Activated CD4-positive, alpha-beta T cell treated with anti-CD3 and anti-CD28 coated beads, Interleukin-2, amount 50 U/mL, for 1 hour (primary cell): ENCODE measurements at places on chromosomes 16 and 17.

- DNase-seq = no peak
These were observed 16.7 kb downstream of the KRABD2 start for GRCh38 chr17:8359769-8360168.

DNA sequence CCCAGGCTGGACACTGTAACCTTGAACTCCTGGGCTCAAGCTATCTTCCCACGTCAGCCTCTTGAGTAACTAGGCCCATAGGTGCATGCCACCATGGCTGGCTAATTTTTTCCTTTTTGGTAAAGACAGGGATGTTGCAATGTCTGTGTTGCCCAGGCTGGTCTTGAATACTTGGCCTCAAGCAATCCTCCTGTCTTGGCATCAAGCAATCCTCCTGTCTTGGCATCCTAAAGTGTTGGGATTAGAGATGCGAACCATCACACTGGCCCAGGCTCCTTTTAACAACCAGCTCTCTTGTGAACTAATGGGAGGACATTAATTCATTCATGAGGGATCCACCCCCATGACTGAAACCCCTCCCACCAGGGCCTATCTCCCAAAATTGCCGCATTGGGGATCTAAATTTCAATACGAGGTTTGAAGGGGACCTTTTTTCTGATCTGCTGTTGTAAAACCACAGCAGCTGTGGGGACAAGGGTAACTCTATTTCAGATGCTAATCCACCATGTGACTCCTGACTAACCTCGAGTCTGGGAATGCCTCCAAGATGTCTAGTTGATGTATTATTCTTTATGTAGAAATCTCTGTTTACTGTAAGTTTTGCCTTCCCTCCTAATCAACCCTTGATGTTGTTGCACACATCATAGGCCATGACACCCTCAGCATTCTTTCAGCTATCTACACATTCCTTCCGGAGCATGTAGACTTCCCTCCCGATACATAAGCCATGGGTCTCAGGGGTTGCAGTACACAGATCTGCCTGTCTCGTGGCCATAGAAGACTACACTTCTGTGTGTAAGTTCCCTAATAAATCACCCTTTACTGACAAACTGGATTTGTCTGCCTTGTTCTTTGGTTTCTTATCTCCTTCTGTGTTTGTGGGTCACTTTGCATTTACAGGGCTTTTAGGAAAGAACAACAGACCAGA lies 37.6 kb downstream of the RNF112 start:
- no peak for DNase-seq

DNA sequence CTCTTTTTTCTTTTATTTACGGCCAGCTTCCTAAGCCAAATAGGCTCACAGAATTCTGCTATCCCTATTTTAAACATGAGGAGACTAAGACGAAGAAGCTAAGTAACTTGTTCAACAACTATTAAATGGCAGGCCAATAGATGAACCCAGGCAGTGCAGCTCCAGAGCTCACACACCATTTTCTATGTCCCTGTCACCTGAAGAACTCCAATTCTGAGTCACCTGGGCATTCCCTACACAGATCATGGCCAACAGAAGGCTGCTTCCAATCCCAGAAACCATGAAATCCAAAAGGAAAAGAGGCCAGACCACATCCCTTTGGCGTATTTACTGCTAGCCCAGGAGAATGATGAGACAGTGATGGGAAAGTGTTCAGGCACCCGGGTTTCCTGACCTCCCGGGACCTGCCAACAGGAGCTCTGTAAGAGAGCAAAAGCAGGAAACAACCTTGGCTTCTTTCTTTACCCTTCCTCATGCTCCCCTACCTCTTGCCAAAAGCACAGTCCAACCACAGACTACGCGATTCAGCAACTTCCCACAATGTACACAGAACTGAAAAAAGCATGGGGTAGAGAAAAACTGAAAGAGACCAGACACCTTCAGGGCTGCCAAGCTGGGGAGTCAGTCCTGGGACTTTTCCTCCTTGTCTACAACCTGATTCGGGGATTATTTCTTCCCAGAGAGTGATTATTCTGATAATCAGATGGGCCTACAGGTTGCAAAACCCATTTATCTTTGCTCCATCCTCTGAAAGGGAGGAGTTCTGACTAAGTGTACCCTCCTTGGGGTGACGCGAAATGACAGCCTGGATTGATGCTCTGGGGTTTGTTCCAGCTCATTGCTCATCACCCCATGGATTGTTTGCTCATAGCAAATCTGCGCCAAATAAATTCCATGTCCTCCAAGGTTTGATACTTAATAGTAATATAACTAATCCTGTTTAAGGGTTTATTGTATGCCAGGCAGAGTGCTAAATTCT lies 47.8 kb upstream of the HAS3 start:
- DNase-seq = no peak

GRCh38 chr17:79647456-79647915 lies 36.6 kb upstream of the RBFOX3 start:
- DNase-seq = no peak

DNA sequence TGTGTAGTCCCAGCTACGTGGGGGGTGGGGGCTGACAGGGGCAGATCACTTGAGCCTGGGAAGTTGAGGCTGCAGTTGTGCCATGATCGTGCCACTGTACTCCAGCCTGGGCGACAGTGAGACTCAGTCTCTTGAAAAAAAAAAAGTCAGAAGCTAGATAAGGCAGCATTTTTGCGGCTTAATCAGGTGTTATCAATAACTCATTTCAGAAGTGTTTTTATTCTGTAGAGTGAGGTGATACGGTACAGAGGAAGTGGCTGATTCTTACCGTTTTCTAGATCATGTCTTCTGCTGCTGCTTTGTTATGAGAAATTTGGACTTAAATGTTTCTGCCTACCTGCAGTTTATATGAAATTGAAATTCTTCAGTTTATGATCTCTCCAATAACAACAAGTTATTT lies 18.6 kb downstream of the ZC3H18 start:
- DNase-seq = no peak

DNA sequence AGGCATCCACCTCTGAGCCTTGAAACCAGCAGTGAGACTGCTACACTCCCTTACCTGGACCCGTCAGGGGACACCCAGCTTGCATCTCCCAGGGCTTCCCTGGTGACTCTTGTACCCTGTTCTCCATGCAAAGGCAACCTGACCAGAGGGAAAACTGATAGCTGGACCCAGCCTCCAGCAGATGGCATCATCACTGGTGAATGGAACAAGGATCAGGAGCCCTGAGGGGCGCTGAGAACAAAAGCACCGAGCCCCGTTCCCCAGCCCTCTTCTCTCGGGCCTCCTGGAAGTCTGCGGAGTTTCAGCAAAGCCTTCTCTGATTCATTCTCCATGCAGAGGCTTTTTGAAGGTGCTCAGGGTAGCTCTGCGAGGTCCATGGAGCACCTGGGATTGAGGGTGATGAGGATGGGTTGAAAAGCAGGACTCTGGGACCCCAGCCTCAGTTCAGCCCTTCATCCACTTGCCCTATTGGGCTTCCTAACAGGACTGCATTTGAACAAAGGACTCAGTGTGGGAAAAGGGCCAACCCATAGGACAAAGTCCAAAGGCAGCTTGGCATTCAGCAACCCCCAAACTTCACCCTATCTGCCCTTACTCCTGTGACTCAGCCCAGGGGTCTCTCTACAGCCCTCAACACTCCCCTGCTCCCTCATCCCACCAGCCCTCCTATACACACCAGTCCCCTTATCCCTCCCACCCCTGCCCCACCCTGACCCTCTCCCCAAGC lies 45.0 kb upstream of the LHX1 start:
- DNase-seq = no peak

- no peak for DNase-seq
These were observed 7.1 kb downstream of the CARHSP1 start for GRCh38 chr16:8861563-8862308.

DNA sequence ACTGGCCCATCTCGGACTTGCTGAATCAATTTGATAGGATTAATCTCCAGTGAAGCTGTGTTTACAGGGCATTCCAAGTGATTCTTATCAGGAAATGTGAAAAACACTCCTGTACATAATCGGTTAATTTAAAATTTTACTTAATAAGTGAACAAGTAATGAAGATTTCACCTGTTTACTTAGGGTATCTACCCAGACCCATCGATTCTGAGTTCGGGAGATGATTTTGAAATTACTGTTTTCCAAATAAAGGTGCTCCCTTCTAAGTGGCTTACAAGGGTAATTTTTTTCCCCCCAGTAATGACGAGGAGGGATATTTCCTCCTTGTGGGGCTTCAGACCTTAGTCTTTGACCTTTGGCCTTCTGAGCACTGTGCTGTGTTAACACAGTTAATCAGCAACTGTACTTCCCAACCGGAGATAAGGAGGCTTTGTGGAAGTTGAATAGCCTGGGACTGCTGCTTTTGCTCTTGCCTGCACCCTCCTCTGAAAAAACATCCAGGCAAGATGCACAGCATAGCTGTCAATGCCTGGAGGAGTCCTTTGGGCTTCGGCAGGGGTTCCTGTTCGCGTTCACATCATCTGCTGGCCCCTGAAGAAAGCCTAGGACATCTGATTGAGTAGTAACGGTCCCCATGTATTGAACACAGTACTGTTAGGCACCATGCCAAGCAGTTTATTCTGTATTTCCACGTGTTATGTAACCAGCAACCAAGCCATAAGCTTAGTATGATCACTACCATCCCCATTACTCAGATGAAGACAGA lies 1.8 kb downstream of the FAHD1 start:
- no peak for DNase-seq
